Right renal pelvis (tissue), 4 donors: ENCODE measurements at places on chromosomes 3 and 15. TPM values are rescaled to one million over a fixed set of nuclear protein-coding genes. Genes with fewer than 3 reads are reported as not detected.

DNA sequence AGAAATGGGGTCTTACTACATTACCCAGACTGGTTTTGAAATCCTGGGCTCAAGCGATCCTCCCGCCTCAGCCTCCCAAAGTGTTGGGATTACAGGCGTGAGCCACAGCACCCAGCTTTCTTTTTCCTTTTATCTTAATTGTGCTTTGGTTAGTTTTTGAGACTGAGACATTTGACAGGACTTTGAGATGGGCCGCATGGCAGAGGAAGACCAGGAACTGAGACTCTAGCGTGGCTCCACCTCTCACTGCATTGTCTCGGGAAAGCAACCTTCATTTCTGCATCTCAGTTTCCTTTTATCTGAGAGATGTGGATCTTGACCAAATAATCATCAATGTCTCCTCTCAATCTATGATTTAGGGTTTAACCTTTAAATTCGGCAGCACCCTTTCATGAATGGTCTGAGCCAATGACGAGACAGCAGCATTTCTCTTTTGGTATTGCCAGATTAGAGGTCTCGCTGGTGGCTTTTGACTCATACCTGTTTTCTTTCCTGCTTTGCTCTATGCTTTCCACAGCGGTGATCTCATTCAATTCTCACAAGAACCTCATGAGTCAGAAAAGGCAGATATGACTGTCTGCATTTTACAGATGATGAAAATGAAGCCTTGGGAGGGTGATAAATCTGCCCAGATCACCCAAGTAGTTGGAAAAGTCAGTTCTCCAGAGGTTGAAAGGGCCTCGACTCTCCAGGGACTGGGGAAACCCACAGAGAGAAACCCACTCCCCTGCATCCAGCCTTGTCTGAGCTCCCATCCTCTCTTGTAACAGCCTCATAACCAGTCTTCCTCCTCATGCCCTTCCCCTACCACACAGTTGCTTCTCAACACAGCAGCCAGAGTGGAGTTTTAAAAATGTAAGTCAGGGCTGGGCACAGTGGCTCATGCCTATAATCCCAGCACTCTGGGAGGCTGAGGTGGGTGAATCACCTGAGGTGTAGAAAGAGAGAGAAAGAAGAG is 84.8 kb upstream of the FOXB1 start:
- no peak for DNase-seq

- no peak for DNase-seq
These were observed 27.0 kb downstream of the C2CD4B start for GRCh38 chr15:62138124-62138523.

DNA sequence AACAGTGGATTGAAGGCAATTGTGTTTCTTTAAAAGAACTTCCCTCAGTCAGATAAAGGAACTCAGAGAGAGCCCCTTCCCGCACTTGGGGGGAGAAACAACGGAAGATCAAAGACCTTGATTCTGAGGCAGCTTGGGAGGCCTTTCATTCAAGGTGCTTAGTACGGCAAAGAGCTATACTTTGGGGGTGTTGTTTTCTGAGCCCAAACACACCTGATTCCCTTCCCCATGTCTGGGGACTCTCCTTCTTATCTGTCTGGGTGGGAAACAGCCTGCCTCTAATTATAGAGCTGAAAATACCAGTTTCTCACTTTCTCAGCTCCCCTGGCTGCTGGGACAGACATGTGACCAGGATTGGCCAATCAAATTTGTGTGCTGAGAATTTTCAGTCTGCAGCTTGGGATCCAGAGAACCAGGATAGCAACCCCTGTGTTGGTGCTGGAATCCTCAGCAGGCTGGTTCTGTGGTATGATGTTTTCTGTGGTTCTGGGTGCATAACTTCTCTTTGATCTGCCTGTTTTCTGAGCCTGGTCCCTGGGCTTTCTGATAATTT is 19.4 kb upstream of the IQCF6 start:
- DNase-seq = no peak

GRCh38 chr3:97264180-97264579 is 449.8 kb downstream of the EPHA6 start:
- no peak for DNase-seq

- DNase-seq = no peak
These were observed 24.7 kb upstream of the SEMA3F start for GRCh38 chr3:50130436-50130835.

DNA sequence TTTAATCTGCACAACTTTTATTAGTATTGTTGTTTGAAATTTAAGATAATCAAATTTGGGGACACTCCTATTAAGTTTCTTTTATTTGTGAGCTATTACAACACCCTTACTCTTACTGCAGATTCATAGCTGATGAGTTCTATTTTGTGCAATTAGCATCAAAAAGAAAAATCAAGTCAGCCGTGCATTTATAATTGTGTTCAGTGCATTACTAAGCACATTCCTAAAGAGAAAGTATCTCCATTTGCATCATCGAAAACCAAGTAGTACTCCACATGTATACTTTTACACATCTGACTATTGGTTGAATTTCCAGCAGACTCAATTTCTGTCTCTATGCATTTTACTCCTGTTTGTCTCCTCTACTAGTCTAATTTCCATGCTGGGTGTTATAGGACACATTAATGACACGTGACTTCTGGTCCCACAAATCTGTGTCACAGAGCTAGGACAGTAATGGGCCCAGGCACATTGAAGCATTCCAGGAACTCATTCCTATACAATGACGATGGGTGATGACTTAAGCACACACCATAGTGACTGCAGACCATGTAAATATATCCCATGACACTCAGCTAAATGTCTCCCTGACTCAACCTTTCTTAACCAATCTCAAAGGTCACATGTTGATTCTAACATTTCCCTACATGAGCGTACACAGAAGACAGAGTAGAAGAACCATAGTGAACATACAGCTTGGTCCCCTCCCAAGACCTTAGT is 477.5 kb downstream of the LPP start:
- no peak for DNase-seq

- DNase-seq = no peak
These were observed 118.7 kb upstream of the KLHL25 start for GRCh38 chr15:85913461-85913860.

DNA sequence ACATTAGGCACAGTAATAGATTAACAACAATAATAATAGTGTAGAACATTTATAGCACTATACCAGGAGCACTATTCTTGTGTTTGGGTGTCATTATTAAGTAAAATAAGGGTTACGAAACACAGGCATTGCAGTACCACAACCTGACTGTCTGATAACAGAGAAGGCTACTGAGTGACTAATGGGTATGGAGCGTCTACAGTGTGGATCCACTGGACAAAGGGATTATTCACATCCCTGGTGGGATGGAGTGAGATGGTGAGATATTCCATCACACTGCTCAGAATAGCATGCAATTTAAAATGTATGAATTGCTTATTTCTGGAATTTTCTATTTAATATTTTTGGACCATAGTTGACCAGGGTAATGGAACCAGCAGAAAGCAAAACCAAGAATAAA is 18.2 kb downstream of the MINDY4B start:
- no peak for DNase-seq

DNA sequence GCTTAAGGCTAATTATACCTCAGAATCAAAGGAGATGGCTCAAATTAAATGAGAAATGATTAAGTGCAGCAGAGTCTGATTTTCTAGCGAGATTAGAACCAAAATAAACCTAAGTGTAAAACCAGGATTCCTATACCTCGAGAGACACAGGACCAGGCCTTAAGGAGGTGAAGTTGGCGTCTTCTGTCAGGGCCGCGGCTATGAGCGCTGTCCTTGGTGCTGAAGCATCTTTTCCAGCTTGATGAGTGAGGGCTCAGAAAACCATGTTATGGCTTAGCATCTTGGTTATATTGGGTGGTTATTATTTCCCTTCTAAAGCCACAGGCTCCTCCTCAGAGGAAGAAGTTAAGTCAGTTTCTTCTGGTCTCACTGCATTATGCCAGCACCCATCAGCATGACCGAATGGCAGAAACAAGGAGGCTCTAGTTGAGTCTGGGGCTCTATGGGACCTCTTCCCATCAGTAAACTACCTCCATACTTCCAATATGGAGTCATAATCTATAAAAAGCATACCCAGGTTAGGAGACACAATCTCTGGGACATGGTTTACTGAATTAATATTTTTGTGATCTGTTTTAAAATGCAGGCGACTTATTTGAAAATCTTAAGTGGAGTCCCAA is 120.1 kb upstream of the NMNAT3 start:
- peak; percentile 61 for DNase-seq

- no peak for DNase-seq
These were observed 23.1 kb downstream of the ALPK3 start for GRCh38 chr15:84840255-84840654.

DNA sequence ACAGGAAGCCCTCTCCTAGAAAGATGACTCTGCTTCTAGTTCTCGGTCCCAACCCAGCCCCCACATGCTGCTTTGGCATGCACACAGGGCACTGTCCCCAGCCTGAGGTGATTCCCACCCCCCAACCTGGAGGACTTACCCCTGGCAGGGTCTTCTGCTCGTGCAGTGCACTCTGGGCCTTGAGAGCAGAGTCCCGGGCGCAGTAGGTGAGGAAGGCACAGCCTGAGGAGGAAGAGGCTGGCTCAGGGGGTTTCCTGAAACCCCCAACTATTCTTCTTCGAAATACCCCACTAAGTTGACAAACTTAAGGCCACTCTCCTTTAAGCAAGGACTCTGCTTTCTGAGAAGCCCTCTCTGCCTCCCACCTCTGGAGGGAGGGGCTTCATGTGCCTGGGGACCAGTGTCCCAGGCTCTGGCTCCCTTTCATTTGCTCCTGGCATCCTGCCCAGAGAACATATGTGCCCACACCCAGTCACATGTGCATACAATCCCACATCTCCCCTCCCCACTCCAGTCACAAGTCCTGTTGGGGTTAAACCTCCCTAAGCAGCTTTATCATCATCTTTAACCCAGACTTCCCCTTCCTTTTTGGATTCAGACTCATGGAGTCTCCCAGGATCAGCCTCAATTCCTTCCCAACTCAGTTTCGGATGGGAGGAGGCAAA is 4.1 kb downstream of the CELF6 start:
- DNase-seq = no peak

GRCh38 chr3:31502803-31503221 is 29.9 kb upstream of the STT3B start:
- DNase-seq = no peak

DNA sequence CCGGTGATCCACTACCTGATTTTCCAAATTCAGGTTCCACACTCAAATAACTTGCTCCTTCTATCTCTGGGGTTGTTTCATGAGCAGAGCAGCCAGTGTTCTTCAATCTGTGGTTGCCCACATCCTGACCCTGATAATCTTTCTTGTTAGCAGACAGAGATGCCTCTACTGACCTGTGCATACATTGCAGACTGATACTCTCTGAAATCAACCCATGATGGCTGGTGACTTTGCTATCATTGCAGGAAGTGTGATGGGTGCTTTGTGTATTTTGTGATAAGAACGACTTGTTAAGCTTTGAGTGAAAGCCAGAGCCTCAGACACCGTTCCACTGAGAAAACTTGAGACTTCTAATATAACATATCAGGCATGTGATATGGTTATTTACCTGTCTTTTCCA is 39.9 kb downstream of the GATM start:
- DNase-seq = no peak

- no peak for DNase-seq
These were observed 1.4 kb downstream of the MTMR10 start for GRCh38 chr15:30990036-30990435.

DNA sequence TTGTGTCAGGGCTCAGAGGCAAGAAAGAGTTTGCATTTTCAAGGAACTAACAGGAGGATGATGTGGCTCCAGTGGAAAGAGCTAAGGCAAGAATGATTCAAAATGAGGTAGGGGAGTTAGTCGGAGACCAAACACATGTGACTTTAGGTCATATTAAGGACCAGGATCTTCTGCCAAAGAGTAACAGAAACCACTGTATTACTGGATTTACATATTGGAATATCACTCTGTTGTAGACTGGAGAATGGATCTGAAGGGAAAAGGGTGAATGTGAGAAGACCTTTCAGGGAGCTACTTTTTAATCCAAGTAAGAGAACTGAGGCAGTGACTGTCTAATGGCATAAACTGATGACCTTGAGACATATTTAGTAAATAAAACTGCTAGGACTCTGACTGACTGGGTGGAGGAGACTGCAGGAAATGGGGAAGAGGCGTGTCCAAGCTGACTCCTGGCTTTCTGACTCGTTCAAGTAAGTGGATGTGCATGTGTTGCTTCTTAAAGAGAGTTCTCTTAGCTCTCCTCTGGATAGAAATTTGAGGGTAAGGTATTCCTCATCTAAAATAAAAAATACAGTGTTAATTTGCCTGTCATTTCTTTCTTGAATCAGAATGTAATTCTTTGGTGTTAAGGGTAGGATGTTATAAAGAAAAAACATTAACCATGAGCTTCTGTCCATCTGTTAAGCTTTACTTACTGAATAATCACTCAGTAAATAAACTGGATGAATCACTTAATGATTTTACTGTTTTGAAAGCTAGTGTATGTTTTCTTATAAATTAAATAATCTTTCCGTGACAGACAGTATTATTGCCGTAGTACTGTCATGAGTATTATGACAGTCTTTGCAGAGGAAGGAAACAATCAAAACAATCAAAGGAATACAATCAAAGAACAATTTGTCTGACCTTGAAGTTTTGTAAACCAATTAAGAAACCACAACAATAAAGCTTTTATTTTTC is 58.3 kb upstream of the CFAP20DC start:
- no peak for DNase-seq

Gene CACNA2D2
- 15.4 TPM for polyA plus RNA-seq

Gene OSBPL10
- polyA plus RNA-seq = 21.8 TPM

Gene GOLGA6L4
- 15.8 TPM for polyA plus RNA-seq

Gene BFSP2
- polyA plus RNA-seq = 0.10 TPM

Gene MKRN3
- 1.1 TPM for polyA plus RNA-seq
